ENCODE measurements at places on chromosomes 12 and 14.

GRCh38 chr12:30257618-30258017, 438.1 kb downstream of the IPO8 start:
- no peak for DNase-seq

GRCh38 chr12:122126713-122127597, 47.1 kb downstream of the IL31 start:
- no peak for DNase-seq

GRCh38 chr14:90341784-90342183, 10.0 kb upstream of the NRDE2 start:
- DNase-seq, result no peak

DNA sequence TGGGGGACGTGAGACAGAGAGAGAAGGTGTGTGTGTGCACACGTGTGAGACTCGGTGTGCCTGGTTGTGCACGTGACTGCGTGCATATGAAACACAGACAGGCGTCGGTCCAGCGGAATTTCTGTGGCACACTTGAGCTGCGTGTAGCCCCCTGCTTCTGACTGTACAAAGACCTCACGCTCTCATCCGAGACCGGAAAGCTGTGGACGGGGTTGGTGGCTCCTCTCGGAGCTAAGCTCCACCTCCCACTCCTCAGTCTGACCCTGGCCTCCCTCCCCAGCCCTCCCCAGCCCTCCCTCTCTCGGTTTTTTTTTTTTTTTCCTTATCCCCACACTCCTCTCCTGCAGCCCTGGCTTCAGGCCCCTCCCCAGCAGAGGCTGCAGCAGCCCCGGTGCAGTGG, 8.3 kb upstream of the C14orf180 start:
- DNase-seq, result no peak

DNA sequence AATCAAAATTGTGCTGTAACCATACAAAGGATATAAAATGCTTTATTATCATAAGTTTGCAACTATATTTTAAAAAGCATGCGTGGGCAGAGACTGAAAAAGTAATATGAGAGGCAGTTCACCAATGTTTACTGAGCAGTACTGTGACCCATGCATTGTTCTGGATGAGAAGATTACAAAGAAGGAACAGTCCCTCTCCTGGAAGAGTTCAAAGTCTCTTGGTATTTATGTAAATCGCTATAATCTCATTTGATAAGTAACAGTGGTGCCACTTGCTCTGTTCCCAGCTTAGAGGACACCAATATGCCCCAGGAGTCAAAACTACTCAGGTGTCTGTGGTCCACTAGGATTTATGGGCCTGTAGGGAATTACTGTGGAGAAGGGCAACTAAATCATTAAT, 2.1 kb upstream of the CMAS start:
- no peak for DNase-seq

GRCh38 chr12:49944718-49945117, 5.8 kb upstream of the AQP2 start:
- DNase-seq, result no peak

DNA sequence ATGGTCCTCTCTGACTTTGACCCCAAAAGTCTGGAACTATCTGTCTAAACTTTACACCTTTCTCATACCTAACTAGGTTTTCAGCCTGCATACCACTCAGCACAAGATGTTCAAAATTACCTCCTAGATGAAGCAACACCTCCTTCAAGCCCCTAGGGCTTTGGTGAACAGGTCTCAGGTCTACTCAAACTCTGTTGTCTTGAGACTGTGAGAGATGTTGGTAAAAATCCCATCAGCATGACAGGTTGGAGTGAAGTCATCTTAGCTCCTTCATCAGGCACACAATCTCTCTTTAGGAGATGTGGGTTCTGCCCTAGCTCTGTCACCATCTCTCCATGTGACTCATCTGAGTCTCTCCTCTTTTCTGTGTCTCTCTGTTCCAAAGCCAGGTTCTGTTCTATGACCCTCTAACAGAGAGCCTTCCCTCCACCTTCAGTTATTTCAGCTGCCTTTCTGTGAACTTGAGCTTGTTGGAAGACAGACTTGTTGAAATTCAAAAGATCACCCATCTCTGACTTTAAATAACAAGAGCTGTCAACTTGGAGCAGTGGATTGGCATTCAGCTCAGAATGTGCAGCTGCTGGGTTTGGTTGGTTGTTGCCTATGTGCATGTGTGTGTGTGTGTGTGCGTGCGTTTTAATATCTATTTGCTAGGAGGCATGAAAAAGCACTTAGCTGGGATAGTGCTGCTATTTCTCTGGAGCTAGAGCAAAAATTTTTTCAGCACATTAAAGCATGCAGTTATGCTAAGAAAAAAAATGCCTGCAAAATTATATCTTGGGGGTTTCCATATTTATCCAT, 130.7 kb downstream of the CRACR2A start:
- no peak for DNase-seq

Measured in AML-193 (cell line).